Stimulated activated CD4-positive, alpha-beta T cell treated with anti-CD3 and anti-CD28 coated beads, Interleukin-1b, Interleukin-23, amount 100 ng/mL, for 4 hours (primary cell): ENCODE measurements at places on chromosomes 6 and 20.

GRCh38 chr20:58102261-58102660 lies 126.2 kb downstream of the ANKRD60 start:
- DNase-seq = no peak

GRCh38 chr20:11234181-11234580 lies 560.4 kb upstream of the JAG1 start:
- DNase-seq = no peak

- no peak for DNase-seq
These were observed 181.0 kb downstream of the MTFR2 start for GRCh38 chr6:136069119-136069518.

- no peak for DNase-seq
These were observed 42.4 kb downstream of the SSR1 start for GRCh38 chr6:7270320-7271204.
